ENCODE measurements at places on chromosomes 11 and 22. TPM values are rescaled to one million over a fixed set of nuclear protein-coding genes. Genes with fewer than 3 reads are reported as not detected.

Gene SERPING1
- 61.8 TPM for total RNA-seq

Gene LAYN
- total RNA-seq, result 0.47 TPM

Gene SLC22A12
- not detected for total RNA-seq

Gene HOATZ
- total RNA-seq, result not detected

- H3K4me3 ChIP-seq, result no peak overlapping the region
- peaks cover 12% of the 10 kb centered on the region for H3K27me3 ChIP-seq
- H3K4me1 ChIP-seq, result no peaks in the 10 kb centered on the region
- H3K27ac ChIP-seq, result no peak overlapping the region
- no peak for DNase-seq
Observed at GRCh38 chr11:111018566-111018965, 227.0 kb upstream of the POU2AF2 start.

- DNase-seq, result no peak
- no peak overlapping the region for H3K27ac ChIP-seq
- H3K27me3 ChIP-seq, result no peaks in the 10 kb centered on the region
- peaks cover 25% of the 10 kb centered on the region for H3K36me3 ChIP-seq
- H3K4me1 ChIP-seq, result peaks cover 20% of the 10 kb centered on the region
- H3K4me3 ChIP-seq, result no peak overlapping the region
Observed at GRCh38 chr11:65644837-65645236, 6.9 kb downstream of the SIPA1 start.

Data from Calu3 (cell line).